ENCODE measurements at places on chromosomes 3 and 15. TPM values are rescaled to one million over a fixed set of nuclear protein-coding genes. Genes with fewer than 3 reads are reported as not detected.

DNA sequence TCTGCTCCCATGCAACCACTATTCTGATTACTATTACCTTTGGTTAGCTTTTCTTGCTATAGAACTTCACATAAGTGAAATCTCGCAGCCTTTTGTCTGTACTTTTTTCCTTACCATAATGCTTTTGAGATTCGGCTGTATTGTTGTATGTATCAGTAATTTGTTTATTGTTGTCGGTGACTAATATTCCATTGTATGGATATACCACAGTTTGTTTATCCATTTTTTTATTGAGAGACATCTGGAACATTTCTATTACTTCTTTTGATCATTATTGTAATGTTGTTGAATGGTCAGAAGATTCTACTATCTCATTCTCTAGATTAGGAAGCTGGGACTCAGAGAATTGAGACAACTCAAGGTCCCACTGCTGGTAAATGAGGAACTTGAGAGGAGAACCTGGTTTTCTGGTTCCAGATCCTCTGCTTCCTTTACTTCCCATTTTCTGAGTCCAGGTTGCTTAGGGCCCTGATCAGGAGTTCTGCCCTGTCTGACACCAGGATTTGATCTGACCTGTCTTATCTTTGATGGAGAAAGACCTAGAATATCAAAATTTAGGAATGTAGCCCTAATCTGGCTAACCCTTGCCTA, 18.2 kb upstream of the SPTSSB start:
- no peak for DNase-seq

Gene GPR149
- total RNA-seq = not detected

GRCh38 chr3:157746391-157746790, 243.2 kb upstream of the VEPH1 start:
- no peak for DNase-seq

DNA sequence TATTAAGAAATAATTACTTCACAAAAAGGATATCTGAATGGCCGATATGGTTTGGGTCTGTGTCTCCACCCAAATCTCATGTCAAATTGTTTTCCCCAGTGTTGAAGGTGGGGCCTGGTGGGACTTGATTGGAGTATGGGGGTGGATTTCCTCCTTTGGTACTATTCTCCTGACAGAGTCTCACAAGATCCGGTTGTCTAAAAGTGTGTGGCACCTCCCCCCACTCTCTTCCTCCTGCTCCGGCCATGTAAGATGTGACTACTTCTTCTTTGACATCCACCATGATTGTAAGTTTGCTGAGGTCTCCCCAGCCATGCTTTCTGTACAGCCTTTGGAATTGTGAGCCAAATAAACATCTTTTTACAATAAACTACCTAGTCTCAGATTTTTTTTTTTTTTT, 34.5 kb downstream of the ZBTB11 start:
- DNase-seq = no peak

DNA sequence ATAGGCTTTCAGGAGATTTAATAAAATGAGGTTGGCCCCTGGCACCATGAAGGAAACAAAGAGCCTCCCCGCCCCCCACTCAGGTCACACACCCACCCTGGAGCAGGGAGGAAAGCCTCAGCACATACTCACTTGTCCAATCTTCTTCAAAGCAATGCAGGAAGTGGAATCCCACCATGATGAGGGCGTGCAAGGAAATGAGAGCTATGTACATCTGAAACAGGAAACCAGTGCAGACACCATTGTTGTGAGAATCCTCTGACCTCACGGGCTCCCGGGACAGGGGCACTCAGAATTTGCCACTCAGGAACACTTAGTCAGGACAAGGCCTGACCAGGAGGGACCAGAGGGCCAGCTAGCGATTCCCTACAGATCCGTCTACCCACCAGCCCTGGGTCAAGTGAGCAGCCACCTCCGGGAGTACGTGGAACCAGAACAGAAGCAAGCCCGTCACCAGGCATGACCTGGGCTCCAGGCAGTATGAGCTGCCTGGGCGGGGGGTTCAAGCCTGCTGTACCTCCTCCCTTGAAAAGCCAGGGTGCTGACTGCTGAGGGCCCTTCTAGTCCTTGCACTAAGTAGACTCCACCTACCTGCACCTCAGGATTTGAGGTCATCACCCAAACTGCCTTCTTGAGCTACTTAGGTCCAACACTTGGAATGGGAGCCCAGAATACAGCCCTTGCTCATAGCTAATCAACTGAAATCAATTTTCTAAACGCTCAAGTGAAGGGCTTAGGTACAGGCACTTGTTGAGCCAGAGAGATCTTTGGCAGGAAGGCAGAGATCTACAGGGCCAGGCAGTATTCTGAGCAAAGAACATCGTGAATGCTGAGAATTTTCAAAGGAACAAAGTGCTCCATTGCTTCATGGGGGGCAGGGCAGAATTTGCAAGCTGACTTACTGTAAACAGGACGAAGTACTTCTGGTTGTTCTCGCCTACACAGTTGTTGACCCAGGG, 42.7 kb downstream of the ZDHHC3 start:
- no peak for DNase-seq

DNA sequence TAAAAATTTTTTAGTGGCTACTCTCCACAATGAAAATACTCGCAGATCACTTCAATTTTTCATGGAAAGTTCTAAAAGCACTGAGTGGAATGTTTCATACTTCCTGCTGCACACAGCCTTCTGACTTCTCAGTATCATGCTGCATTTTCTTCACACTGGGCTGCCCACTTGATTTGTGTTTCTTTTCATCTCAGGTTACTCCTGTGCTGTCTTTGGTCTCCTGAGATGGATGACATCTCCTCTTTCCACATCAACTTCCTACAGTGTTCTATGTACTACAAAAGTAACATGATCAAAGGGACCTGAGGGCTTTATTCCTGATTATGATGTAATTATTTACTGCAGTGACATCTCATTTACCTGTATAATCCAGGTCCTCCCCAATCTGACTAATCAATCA, 927.7 kb downstream of the ROBO2 start:
- no peak for DNase-seq

Gene NR2E3
- total RNA-seq = not detected

Gene C3orf85
- total RNA-seq = not detected

Gene PRR20G
- not detected for total RNA-seq

All from activated CD4-positive, alpha-beta T cell treated with anti-CD3 and anti-CD28 coated beads, Interleukin-2, amount 10 ng/mL, durations not matched to agents 24 days and 14 days (primary cell).